Left lung (tissue), 14 donors: ENCODE measurements at places on chromosomes 3 and 15. TPM values are rescaled to one million over a fixed set of nuclear protein-coding genes. Genes with fewer than 3 reads are reported as not detected.

- DNase-seq, result no peak
These were observed 460.2 kb downstream of the GBE1 start for GRCh38 chr3:81301230-81301629.

LOXL1 gene
- polyA plus RNA-seq, result 143 TPM

ADGRG7 gene
- not detected for polyA plus RNA-seq

DNA sequence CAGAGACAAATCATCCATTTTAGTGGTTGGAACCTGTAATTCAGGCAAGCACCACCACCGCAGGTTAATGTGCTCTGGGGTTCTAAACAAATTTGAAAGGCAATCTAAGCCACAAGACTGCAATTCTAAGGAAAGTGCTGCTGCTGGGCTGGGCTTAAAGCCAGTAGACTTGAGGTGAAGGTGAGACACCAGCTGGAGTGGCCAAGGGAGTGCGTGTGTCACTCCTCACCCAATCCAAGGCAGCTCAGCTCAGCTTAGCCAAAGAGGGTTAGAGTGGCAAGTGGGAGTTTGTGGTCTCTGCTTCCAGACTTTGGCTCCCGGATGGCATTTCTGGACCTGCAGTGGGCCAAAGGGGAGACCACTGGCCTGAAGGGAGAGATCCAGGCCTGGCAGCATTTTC, 1655.6 kb downstream of the SI start:
- DNase-seq, result no peak

GATM gene
- polyA plus RNA-seq, result 15.4 TPM

DNA sequence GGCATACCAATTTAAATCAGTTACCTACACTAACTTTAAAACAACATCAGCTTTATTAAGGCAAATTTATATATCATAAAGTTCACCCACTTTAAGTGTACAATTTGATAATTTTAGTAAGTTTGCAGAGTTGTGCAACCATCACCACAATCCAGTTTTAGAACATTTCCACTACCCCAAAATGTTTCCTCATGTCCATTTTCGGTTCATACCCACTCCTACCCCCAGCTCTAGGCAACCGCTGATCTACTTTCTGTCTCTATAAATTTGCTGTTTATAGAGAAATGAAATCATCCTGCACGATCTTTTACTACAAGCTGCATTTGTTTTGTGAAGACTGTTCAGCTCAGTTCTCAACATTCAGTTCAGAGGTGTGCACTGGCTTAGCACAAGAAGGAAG, 31.5 kb upstream of the FAM81A start:
- no peak for DNase-seq

DNA sequence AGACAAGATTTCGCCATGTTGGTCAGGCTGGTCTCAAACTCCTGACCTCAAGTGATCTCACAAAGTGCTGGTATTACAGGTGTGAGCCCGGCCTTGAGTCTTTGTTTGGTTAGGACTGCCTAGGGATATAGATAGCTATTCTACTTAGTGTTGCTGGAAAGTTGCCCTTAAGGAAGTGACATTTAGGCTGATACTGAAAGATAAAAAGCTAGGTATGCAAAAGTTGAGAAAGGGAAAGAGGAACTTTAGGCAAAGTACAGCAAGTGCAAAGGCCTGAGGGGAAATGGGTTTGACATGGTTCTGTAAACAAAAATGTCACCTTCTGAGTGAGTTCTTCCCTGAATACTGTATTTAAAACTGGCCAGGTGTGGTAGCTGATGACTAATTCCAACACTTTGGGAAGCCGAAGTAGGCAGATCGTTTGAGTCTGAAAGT, 111.5 kb downstream of the ZNF609 start:
- DNase-seq, result no peak

ANKRD63 gene
- not detected for polyA plus RNA-seq

DNA sequence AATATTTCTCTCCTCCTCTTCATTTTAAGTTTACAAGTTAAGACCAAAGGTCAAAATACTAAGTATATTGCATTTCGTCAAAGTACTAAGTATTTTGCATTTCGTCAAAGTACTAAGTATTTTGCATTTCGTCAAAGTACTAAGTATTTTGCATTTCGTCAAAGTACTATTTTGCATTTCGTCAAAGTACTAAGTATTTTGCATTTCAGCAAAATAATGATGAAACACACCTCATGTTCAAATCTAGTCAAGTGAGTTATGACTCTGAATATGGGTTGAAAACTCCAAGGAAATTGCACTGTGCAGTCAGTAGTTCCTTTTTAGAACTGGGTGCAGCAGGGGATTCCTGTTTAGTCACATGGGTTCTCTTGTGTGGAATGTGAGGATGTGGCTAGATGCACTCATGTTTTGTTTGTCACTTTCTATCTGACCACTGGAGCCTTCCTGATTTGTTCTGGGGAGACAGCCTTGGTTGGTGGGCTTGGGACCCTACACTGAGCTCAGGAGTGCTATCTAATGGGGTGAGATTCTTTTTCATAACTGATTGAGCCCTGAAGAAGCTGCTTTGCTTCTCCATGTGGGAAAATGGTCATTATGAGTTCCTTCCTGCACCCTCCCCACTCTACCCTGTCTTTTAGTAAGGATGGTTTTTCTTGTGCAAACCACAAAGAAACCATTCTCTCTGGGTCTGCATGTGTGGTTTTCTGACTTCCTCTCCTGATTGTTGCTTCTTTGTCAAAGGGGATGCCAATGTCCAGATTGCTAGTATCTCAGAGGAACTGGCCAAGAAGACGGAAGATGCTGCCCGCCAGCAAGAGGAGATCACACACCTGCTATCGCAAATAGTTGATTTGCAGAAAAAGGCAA, 73.4 kb downstream of the CCK start:
- no peak for DNase-seq

- no peak for DNase-seq
These were observed 57.0 kb downstream of the DUT start for GRCh38 chr15:48388016-48388851.

CCR9 gene
- not detected for polyA plus RNA-seq

CCR8 gene
- polyA plus RNA-seq, result not detected

- DNase-seq, result no peak
These were observed 168.4 kb upstream of the VEPH1 start for GRCh38 chr3:157671656-157672055.

CDHR4 gene
- 4.4 TPM for polyA plus RNA-seq

- no peak for DNase-seq
These were observed 1074.6 kb downstream of the FHIT start for GRCh38 chr3:60176614-60177013.

DNA sequence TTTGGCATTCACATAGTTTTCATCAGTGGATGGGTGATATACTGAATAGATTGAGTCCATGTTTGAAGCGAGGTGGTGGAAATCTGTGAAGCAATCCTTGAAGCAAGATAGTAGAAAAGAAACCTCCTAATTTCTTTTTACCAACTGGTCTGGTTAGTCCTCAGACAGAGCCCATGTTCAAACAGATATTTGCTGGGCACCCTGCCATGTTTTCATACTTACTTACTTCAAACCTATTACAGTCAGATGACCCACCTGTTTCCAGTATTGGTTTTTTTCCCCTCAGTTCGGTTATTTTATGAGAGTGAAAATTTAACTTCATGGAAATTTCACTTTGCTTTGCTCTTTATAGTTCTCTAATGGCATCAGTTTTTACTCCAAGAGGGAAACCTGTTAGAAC, 23.7 kb downstream of the EXOSC7 start:
- DNase-seq, result peak; percentile 60

- DNase-seq, result no peak
These were observed 9.6 kb upstream of the TAGLN3 start for GRCh38 chr3:111989061-111989678.

DNA sequence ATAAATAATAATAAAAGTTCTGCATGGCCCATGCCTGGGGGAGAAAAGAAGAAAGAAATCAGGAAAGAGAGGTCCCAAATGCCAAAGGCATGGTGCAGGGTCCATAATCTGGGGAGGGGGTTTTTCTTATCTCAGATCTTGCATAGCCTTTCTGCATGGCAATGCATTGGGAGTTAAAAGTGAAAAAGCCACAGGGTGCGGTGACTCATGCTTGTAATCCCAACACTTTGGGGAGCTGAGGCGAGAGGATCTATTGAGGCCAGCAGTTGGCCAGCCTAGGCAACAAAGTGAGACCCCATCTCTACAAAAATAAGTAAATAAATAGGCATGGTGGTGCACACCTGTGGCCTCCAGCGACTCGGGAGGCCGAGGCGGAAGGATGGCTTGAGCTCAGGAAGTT, 76.8 kb upstream of the GATA2 start:
- no peak for DNase-seq

- no peak for DNase-seq
These were observed 21.9 kb upstream of the POLR2M start for GRCh38 chr15:57684491-57685151.

DNA sequence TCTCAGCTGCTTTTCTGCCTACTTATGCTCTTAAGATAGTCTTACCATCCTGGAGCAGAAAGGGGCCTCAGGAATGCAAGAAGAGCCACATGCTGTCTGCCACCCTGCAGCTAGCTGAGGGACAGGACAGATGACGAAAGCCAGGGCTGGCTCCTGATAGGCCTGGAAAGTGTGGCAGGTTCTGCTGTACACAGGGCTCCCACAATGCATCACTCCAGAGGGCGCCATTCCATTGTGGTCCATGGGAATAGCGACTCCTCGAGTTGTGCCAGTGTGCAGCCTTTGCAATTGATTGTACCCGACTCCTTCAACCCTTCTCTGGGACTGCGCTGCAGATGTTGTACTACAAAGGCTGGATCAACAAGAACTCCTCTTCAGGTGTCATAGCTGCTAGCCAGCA, 11.2 kb downstream of the ACAN start:
- no peak for DNase-seq

TP53BP1 gene
- 85.9 TPM for polyA plus RNA-seq

DNA sequence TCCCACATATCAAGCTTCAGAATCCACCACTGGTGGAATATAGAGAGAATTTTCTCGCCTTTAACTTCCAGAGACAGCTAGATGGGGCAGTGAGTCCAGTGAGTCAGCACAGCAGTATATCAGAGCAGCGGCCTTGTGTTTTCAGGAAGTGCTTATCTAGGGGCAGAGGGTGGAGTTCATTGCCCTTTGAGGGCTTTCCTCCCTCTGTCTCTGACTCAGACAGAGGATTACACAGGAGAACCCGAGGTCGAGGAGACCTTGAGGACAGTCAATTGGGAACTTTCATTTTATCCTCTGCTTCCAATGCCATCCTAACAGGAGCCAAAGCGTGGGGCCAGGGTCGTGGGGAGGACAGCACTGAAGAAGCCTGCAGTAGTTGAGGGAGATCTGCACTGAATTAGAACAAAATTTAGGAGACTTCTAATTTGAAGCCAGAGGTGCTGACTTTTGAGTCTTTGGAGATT, 109.6 kb upstream of the UMPS start:
- no peak for DNase-seq

- DNase-seq, result no peak
These were observed 80.8 kb downstream of the HERC1 start for GRCh38 chr15:63752979-63753378.

ANKUB1 gene
- 0.14 TPM for polyA plus RNA-seq

GRCh38 chr3:12518261-12519028, 26.9 kb downstream of the MKRN2OS start:
- no peak for DNase-seq

GRCh38 chr3:81864272-81864671, 102.8 kb upstream of the GBE1 start:
- DNase-seq, result no peak

GRCh38 chr15:90871716-90872485, 3.5 kb downstream of the FURIN start:
- peak; percentile 87 for DNase-seq

DNA sequence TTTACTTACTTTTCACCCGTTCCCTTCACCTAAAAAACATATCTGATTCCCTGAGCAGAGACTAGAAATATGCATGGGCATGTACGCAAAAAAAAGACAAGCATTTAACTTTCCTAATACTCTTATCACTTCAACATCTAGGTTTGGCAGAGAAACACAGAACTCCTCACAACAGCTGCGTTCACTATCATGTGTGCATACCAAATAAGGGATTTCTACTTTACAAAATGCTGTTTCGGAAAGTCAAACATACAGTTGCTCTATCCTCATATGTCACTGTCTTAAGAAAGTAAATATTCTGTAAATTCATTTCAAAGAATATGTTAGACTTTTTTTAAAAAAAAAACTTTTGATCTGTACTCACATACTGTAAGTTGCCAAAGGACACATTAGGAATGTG, 65.1 kb upstream of the CBLB start:
- DNase-seq, result peak; percentile 67

DNA sequence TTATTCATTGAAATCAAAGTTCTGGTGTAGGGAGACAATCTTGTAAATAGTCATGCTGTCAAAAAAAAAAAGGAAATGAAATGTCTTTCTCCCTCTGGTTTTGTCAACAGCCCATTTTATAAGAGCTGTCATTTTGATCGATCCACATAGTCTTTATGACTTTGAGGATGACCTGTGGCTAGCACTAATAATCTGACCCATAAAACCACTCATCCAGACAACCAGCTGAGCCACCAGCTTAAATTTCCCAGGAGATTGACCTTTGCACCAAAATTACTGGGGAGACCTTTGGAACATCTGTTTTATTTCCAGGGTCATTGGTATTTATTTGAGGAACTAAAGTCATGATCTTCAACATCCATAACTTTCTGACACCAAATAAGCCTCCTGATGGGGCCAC, 98.5 kb upstream of the MME start:
- no peak for DNase-seq

GRCh38 chr15:90138071-90138833, 36.0 kb upstream of the IDH2 start:
- no peak for DNase-seq

DNA sequence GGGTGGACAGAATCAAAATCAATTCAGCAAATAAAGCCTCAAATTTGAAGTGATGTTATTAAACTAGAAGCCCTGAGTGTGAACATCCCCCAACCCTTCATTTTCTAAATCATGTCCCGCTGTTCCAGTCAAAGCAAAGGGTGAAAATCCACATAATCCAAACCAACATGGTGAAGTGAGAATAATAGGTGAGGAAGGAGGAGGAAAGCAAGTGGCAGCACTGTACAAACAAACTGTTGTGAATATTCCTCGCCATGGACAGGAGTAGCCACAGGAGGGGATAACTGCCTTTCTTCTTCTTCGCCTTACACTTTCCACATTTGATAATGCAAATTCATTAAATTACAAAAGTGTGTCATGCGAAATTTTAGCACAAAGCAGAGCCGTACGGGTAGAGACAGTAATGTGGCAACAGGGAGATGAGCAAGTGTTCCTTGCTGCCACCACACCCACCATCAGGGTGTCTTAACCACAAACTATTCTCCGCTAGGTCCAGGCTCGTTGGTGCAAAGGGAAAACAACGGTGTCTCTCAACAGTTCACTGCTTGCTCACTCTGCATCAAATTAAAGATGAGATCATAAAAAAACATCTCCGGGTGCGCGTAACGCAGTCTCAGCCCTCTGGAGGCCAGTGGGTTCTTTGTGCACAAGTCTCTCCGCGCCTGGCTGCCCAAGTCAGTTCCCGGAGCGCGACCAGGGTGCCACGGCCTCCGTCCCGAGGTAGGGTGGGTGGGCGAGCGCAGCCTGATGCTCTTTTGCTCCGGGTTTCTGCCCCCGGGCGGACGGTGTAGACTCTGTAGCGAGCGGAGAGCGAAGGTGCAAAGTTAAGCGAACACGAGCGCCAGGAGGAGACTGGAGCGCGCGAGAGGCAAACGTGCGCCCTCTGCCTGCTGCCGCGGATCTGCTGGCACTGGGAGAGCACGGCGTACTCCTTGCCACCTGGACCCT, 6.7 kb downstream of the EPHA3 start:
- DNase-seq, result peak; percentile 83

DUOX2 gene
- 0.30 TPM for polyA plus RNA-seq
